ENCODE measurements at places on chromosomes 6 and 20.

DNA sequence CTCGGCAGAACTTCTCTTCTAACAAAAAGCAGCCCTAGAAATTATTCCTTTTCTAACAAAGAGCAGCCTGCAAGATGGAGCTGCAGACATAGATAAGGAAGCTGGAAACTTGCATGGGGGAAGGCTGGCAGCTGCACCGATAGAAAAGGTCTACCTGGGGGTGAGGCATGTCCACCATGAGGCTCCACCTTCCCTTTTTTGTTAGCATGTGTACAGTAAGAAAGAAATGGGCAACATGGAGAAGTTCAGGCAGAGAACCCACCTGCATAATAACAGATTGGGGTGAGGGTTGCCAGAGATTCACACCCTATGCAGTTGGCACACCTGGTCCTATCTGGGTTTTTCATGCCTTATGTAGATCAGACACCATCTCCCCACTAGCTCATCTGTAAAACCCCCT is 25.4 kb downstream of the ZNF311 start:
- no peak for DNase-seq

GRCh38 chr6:25370178-25371036 is 91.2 kb downstream of the CARMIL1 start:
- DNase-seq = no peak

DNA sequence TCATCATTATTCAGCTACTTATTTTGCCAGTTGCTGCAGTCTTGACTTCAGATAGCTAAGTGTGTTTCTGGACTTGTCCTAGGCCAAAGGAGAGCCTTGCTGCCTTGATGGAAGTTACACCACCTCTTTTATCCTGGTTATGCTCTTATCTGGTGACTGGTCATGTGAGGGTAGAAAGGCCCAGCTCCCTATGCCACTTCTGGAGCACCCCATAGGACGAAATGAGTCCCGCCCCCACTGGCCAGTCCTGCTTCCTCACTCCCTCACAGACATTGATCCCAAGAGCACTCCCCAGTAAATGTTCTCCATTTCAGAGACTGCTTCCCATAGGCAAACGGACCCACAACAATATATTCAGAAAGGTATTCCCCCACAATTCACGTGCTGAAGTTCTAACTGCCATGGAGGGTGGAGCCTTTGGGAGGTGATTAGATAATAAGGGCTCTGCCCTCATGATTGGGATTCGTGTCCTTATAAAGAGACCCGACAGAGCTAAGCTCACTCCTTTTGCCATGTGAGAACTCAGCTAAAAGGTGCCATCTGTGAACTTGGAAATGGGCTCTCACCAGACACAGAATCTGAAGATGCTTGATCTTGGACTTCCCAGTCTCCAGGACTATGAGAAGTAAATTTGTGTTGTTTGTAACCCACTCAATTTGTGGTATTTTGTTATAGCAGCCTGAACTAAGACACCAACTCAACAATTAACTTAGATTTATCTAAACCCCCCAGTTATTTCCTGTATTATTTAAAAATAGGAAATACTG is 21.5 kb upstream of the ELOVL2 start:
- no peak for DNase-seq

DNA sequence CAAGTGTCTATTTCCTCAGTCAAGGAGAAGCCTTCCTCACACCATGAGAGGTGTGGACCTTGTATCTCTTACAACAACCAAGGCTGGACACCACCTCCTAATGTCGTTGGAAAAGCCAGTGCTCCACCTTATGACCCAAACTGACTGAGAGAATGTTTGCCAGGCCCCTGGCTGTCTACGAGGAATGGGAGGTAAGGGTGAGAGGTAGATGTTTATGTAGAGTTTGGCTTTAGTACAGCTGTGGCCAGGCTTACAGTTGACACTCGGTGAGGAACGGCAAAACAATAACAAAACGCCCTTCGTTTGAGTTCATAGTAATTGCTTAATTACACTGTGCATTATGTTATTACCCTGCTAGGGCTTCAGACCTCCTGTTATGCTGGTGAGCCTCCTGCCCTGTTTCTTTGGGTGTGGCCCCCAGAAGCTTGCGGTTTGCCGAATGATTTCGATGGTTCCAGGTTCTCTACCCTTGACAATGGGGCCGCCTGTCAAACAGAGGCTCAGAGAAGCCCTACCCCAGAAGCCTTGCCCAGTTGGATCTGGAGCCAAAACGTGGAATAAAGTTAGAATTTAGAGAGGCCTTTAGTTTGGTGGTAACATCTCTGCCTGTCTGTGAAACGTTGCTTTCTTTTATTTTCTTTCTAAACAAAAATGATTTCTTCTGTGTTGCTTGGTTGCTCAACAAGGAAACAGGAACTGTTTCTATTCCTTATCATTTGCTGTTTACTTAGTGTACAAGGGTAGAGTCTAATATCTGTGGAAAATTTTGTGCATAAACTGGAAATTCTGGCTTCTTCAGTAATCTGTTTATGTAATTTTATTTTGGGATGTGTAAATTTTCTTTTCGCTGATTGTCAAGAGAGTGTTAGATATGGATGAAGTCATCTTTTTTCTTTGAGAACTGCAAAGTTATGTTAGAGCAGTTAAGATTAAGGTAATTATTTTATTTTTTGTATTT is 60.4 kb upstream of the FOXQ1 start:
- no peak for DNase-seq

GRCh38 chr6:21494505-21494904 is 99.0 kb upstream of the SOX4 start:
- no peak for DNase-seq

GRCh38 chr20:63714858-63715257 is 7.0 kb downstream of the ZGPAT start:
- DNase-seq = no peak

DNA sequence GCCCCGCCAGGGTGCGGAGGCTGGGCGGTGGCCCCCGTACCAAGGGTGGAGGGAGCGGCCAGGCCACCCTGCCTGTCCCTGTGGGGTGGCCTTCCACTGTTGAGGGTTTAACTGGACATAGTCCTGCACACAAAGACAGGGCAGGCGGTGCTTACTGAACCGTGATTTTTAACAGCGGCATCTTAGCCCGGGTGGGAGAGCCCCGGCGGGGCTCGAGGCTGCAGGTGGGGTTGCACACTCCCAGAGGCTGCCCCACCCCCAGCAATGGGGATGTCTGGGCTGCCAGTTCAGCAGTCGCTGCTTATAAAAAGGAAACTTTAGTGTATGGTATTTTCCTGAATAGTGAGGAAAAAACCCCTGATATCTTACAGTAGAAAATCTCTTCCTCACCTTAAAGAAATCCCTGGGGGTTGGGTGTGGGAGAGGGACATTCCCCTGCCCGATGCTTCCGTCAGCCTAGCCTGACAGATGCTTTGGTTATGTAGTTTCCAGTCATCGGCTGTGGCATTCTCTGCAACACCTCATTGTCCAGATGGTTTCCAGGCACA is 79.4 kb downstream of the IRF4 start:
- DNase-seq = no peak

DNA sequence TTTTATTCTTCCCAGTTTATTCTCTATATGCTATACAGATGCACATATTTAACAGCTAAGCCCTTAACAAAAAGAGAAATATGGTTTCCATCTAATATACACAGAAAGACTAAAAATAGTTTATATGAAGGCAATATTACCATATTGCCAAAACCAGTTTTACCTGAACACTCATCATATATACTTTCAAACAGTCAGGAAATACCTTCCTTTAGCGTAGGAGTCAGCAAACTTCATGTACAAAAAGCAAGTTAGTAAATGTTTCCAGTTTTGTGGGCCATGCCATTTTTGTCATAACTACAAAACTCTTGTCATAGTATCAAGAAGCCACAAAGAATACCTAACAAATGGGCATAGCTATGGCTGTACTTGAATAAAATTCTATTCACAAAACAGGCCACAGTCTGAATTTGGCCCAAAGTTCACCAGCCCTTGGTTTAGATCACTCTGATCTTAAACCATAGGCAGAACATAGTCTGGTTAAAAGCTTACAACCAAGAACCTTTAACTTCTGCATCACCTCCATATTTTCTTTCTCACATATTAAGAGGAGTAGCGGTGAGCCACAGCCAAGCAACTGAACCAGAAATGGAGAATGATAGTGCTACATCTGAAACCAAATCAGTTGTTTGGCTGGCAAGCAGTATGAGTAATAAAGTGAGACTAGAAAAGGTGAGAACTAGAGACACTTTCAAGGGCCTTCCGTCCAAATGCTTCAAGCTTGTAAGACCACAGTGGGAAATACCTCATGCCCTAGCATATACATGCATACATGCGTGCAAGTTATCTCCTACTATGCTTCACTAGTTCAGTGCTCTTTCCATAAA is 116.6 kb downstream of the PTPRK start:
- no peak for DNase-seq

DNA sequence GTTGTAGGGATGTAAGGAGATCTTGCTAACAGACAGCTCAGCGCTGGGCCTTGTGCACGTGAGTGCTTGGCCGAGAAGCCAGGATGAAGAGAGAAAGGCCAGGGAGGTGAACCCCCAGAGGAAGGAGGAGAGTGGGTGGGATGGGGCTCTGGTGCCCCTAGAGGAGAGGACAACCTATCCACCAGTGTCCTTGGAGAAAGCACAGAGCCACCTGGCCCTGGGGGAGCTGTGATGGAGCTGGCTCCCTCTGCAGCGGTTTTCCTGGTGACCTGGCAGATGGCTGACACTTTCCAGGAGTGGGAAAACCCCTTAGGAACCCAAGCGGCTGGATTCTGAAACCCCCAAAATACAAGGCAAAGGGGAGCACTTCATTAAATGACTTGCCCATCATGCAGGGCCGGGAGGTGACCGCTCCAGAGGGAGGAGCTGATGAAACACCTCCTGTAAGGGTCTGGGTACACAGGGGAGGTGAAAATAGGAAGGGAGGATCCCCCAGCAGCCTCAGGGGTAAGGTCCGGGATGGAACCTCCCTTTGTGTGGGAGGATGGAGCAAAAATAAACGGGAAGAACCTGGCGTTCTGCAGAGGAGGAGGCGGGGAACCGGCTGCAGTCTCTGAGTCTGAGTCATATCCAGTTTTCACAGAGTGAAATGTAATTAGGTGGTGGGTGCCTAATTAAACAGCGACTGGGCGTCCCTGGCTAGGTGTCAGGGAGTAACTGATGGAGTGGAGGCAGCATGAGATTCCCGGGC is 80.4 kb downstream of the SULF2 start:
- DNase-seq = no peak

GRCh38 chr6:24240943-24241342 is 114.9 kb downstream of the NRSN1 start:
- no peak for DNase-seq

DNA sequence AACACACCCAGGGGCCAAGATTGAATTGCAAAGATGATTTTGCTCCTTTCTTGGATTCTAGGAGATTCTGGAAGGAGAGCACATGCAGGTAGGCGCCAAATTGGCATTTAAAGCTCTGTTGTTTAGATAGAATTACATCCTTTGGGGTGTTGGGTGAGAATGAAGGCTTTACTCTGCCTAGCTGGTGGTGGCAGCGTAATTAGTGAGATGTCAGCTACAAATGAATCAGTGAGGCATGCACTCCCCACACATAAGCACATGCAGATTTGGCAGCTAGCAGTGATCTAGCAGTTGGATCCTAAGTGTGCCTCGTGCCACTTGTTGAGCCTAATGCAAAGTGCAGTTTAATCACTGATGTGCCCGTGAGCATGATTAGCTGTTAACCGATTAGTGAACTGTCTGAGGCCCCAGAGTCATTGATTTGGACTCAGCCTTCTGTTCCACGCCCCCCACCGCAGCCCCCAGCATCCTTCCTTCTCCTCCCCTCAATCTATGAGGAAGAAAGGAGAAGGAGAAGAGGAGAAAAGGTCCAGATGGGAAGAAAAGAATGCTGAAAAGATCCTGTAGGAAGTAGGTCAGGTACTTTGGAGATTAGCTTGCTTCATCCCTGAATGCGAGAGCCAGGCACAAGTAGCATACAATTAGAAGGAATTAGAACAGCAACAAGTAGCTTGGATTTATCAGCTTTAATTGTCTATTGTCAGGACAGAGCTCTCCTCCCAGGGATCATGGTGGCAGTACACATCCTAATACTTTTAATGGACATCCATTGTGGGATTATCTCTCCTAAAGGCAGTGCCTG is 6.0 kb upstream of the PRDM1 start:
- DNase-seq = no peak

DNA sequence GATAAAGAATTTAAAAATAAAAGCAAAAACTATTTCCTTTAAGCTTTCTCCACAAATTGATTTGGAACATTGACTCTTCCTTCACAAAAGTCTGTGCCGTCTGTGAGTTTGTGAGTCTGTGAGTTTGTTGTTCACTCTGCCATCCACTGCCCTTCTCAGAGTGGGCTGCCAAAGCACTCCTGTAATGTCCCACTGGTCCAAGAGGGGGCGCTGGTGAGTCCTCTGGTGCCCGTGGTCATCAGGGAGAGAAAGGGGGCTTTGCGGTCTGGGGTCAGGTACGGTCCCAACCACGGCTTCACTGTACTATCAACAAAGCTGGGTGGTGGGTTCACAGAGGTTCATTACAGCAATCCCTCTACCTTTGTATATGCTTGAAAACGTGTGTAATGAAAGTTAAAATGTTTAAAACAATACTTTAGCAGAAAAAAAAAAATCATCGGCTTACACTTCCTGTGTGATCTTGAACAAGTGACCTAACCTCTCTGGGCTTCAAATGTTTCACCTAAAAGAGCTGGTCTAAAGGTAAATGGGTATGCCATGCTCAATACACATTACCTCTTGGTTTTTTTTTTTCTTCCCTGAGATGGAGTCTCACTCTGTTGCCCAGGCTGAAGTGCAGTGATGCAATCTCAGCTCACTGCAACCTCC is 5.6 kb upstream of the ANKRD60 start:
- DNase-seq = no peak
